ENCODE measurements at places on chromosomes 3 and 15.
A peak's percentile ranks its signal among the peaks of the same experiment; 100 is the strongest.

DNA sequence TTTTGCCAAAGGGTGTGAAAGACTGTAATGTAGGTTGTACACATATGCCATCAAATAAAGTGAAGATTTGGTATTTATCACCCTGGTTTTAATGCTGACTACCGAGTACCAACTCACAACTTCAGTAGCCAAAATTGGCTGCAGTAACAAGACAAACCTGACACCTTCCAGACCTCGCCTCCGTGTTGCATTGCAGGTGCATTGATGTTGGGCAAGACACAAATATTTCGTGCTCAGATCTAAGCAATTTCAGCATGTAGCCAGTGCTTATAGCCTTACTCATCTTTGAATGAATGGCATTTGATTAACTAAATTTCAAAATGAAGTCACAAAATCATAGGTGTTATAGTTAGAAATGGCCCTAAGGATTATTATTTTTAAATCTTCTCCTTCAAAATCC lies 400.2 kb downstream of the SOX2 start:
- no peak for DNase-seq

DNA sequence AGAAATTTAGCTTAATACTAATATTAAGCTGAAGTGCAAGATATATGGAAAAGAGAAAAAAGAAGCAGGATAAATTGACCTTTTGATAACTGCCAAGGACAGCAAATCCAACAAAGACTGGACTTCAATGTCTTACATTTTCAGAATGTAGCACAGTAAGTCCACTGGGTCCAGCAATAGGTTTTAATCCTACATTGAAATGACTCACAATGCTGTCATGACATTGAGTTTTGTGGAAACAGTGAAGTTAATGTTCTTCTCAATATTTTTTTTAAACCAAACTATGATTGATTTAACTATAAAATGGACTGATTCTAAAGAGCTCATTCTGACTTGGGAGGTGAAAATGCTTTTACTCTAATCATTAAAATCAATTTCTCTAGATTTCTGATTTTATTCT lies 166.6 kb upstream of the ZNF717 start:
- no peak for DNase-seq

GRCh38 chr15:89898614-89899294 lies 5.0 kb upstream of the AP3S2 start:
- no peak for DNase-seq

GRCh38 chr15:40787344-40787841 lies 17.6 kb downstream of the C15orf62 start:
- peak; percentile 36 for DNase-seq

GRCh38 chr3:49901366-49902339 lies 2.0 kb downstream of the MST1R start:
- DNase-seq: no peak

DNA sequence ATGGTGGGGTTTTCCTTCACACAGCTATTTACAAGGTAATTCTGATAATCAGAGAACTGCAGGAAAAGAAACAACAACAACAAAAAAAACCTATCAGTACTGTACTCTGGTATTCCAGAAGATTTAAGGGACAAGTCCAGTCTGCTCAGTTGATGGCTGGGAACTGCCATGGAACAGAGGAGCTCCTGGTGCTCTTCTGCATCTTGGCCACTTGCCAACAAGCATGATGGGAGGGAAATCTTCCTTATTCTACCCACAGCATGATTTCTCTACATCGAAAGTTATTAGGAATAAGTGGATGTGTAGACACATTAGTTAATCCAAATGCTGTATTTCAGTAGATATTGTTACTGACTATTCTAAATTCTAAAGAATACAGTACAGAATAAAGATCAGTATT lies 51.7 kb downstream of the RASGRP1 start:
- DNase-seq: no peak

DNA sequence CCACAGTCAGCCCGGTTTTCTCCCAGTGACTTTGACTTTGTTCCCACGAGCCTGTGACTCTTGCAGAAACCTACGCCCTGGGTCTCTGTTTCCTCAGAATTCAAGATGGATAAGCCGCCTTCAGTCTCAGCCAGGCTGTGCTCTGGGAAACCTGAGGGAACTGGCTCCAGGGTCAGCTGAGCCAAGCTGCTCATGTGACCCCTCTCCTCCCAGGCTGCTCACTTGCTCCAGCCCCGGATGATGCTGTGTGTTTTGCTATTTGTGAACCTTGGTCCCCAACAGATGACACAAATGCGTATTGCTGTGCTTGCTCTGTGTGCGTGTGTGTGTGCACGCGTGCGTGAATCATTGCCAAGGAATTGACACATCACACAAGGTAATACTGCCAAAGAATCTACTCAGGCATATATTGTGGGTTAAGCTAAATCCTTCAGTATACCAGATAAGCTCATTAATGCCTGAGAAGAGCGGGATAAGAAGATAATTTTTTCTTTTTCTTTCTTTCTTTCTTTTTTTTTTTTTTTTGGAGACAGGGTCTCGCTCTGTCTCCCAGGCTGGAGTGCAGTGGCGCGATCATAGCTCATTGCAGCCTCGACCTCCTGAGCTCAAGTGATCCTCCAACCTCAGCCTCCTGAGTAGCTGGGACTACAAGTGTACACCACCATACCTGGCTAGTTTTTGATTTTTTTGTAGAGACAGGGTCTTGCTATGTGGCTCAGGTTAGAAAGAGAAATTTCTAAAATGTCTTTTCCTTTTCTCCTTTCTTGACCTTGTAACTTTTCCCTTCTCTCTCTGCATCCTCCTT lies 29.2 kb upstream of the UMPS start:
- no peak for DNase-seq

DNA sequence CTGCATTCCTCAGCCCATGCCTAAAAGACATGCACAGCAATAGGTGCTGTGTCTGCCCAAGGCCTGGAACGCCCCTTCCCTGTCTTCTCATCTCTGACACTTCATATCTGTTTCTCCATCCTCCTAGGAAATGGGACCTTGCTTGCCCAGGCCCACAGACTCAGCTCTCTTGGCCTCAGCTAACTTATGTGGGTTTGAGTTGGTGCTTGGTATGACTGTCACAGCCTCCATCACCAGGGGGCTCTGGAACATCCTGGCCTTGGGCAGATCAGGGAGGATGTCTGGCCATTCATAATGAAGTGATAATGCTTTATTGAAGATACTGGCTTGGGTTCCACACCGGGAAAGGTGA lies 156.7 kb upstream of the SMAD3 start:
- no peak for DNase-seq

DNA sequence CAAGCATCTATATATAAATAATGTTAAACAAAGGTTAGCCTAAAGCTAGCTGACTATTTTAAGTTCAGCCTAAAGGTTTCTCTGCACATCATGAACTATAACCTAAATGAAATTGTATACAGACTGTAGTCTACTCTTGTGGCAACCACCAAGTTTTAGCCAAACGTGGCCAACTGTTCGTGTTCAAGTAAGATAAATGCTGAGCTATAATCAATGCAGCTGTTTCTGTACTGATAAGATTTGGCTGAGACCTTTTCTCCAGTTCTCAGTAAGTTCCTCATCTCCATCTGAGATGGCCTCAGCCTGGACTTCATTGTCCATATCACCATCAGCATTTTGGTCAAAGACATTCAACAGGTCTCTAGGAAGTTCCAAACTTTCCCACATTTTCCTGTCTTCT lies 43.7 kb upstream of the IGSF10 start:
- no peak for DNase-seq

- no peak for DNase-seq
Measured at GRCh38 chr15:41688671-41689070, 28.5 kb downstream of the MGA start.

- no peak for DNase-seq
Measured at GRCh38 chr3:132343018-132343612, 25.9 kb downstream of the ACP3 start.

DNA sequence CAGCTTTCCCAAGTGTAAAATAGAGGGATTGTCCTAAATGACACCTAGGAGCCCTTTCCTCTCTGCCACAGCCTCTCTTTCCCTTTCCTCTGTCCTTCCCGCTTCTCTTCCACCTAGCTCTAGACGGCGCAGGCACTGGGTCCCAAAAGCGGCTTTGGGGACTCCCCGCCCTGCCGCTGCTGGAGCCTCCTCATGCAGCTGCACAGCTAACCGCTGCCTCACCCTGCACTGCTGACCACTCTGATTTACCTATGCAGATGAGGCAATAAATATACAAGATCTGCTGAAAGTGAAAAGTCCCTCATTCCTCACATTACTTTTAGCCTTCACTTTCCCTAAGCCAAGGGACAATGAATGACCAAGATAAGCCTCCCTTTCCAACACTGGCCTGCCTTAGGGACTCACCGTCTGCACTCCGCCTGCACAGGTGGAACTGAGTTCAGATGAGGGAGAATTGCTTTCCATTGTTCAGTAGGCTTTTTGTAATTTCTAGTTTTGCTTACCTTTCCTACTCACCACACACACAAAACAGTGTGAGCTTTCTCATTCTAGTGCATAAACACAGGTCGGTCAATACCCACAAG lies 197.5 kb upstream of the BCL6 start:
- no peak for DNase-seq

GRCh38 chr15:75720787-75721479 lies 8.3 kb upstream of the CSPG4 start:
- DNase-seq: peak; percentile 34

- peak; percentile 33 for DNase-seq
Measured at GRCh38 chr3:120348065-120348990, 826 bp downstream of the LRRC58 start.

GRCh38 chr3:78708565-78709073 lies 1059.2 kb downstream of the ROBO1 start:
- no peak for DNase-seq

GRCh38 chr3:151550642-151551041 lies 89.8 kb upstream of the IGSF10 start:
- no peak for DNase-seq

DNA sequence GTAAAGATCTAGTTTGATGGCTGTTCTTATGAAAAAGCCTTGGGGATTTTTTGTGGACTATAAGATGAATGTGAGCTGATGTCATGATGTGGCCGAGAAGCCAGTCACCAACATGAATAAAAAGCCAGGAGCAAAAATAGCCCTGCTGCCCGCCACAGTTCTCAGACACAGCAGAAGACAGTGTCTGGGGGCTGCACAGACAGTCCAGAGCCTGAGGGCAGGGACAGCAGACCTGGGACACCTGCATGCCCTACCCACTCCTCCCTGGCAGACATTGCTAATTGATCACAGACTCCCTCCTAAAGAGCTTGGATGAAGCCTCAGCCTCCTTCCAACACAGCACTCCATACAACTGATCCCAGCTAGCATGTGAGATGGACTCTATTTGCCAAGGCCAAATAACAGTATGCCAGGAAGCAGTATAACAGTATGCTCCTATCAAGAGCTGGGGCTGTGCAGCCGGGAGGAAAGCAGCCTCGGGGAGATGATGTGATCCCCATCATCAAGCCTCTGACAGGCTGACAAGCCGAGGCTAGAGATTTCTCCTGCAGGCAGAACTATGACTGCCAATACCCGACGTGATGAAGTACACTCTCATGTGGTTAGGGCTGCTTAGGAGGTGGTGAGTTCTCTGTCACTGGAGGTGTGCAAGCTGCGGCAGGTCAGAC lies 105.4 kb upstream of the RPL32 start:
- no peak for DNase-seq

DNA sequence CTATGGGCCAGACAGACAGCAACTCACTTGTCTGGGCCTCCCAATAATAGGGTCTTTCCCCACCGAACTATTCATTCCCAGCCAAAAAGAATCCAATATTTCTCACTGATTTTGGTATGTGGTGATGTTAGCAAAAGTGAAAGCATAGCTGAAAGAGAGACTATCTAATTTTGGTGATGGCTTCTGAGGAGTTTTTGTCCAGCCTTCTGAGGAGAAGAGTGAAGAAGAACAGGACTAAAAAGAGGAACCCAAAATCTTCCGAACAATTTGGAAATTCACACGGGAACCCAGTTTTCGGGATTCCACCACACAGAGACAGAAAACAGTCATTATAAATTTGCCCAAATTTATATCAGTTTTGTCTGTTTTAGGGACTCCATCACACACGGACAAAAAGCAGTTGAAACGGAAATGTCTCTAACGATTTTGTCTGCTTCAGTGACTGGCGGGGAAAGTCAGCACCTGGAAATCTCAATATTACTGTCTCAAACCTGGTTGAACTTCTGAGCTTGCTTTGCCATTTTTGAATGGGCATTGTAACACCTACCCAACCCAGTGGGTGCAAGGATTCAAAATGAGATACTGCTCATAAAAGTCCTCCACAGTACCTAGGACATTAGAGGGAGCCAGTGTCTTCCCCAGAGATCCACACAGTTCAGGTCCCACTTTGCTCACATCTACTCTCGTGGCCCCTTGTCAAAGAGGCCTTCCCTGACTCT lies 9.1 kb downstream of the CD80 start:
- DNase-seq: no peak

- no peak for DNase-seq
Measured at GRCh38 chr15:52337198-52337853, 41.7 kb upstream of the MYO5C start.

DNA sequence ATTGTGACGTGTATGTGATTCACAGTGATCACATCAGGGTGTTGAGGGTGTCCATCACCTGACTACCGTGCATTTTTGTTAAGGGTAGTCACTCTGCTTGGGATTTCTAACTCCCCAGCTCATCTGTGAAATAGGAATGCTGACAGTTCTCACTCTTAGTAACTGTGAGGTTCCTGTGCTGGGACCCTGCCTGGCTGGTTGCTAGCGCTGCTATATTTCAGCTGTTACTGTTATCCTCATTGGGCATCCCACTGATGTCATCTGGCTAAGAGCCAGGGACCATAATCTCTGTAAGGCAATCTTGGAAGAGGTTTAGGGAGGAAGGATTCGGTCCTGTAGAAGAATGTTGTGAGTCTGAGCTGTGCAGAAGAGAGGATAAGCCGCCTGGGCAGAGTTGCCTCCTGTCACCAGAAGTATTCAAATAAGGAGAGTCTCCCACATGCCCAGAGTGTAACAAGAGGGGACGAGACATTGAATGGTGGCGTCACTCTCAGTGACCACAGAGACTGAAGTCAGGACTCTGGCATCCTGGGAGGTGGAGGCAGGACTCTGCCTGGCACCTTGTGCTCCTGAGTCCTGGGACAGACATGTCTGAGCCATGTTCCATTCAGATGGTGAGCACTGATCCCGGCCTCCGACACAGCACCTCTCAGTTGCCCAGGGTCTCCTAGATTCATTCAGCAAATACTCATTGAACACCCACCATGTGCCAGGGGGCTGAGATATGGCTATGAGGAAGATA lies 52.2 kb downstream of the FBLN2 start:
- DNase-seq: no peak

DNA sequence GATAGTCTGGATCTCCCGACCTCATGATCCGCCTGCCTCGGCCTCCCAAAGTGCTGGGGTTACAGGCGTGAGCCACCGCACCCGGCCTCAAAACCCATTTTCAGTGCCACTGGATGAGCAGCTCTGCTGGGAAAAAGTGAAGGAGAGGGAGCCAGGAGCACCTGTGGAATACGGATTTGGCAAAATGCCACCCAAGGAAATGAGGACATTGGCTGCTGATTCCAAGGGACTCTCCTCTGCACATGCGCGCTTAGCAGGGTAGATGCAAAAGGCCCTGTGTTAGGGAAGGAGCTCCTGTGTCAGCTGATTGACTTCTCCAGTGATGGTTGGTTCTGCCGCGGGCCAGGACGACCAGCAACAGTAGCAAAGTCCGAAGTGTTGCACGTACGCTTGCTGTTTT lies 43.4 kb upstream of the IGF1R start:
- no peak for DNase-seq
